NCI-H146 (cell line): ENCODE measurements at places on chromosomes 5 and 9.

- DNase-seq: no peak
Observed at GRCh38 chr5:8381972-8382371, 513.0 kb downstream of the MTRR start.

- DNase-seq: no peak
Observed at GRCh38 chr9:93898026-93898425, 57.1 kb downstream of the BARX1 start.

DNA sequence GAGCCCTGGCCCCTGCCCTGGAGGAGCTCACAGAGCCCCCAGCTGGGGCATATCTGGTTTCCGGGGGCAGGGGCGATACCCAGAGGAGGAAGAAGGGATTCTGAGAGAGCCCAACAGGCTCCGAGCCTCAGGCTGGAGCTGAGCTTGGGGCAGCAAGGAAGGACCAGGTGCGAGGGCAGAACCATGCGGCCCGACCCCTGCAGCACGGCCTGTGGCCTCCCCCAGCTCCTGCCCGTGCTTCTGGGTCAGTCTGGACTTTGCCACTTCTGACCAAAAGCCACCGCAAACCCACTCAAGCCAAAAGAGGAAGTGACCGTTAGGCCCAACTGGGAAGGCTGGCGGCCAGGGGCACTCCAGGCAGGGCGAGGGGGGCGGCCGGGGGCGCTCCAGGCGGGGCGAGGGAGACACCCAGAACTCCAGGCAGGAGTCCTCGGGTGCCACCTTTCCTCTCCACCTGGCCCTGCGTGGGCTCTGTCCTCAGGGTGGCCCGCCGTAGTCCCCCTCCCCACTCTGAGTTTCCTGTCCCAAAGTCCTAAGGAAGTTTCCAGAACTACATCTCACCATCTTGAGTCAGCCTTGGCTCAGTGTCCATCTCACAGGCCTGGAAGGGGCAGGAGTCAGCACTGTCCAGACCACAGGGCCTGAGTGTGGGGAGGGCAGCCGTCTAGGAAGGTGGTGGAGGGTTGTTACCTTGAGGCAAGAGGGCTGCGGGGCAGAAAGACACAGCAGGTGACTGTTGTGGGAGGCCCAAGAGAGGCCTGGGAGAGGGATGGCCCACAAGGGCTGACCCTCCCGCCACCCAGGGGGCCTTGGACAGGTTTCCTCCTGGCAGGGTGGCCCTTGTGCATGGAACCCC lies 946 bp upstream of the LTC4S start:
- DNase-seq: no peak

DNA sequence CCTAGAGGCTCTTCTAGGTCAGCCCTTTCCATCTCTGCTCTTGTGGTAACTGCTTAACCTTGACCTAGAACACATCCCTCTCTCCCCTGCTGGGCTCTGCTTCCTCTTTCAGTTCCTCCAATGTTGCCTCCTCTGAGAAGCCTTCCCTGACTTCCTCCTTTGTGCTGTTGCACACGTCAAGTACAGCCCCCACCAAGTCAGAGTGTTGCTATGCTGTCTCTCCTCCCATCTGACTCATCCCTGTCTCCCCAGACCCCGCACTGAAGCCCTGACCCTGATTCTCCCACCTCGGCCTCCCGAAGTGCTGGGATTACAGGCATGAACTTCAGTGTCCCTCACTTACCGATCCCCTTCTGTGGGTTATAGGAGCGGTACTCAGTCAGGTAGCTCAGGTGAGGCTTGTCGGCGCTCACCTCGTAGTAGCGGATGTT lies 10.4 kb upstream of the TRIM14 start:
- no peak for DNase-seq

DNA sequence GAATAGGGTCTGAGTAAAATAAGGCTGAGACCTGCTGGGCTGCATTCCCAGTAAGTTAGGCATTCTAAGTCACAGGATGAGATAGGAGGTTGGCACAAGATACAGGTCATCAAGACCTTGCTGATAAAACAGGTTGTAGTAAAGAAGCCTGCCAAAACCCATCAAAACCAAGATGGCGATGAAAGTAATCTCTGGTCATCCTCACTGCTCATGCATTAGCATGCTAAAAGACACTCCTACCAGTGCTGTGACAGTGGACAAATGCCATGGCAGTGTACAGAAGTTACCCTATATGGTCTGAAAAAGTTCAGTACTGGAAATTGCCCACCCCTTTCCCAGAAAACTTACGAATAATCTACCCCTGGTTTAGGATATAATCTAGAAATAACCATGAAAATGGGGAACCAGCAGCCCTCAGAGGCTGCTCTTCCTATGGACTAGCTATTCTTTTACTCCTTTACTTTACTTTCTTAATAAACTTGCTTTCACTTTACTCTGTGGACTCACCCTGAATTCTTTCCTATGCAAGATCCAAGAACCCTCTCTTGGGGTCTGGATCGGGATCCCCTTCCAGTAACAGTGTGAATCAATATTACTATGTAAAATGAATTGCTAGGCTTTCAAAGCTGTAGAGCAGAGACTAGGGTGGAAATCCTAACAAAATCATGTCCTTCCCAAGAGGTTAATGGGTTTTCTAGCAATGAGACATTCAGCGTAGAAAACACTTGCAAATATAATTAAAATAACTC lies 257.8 kb downstream of the KIAA0825 start:
- DNase-seq: no peak

- no peak for DNase-seq
Observed at GRCh38 chr5:39218482-39219402, 621 bp downstream of the FYB1 start.

GRCh38 chr5:108727236-108727650 lies 20.5 kb upstream of the FER start:
- DNase-seq: no peak

DNA sequence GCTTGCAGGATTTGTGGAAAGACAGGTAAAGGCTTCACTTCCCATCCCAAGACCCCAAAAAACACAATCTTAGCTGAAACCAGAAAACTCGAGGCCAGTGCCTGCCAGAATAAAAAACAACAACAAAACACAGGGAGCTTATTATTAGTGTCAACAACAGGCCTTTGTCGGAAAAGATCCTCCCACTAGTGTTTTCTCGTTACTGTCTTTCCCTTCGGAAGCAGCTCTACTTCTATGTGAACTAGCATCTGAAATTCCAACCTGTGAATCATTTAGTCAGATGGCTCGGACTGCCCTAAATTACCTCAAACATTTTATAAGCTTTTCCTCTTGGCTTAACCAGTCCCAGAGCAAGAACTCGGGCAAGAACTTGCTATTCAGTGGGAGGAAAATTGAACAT lies 122.2 kb upstream of the GNA14 start:
- DNase-seq: no peak

DNA sequence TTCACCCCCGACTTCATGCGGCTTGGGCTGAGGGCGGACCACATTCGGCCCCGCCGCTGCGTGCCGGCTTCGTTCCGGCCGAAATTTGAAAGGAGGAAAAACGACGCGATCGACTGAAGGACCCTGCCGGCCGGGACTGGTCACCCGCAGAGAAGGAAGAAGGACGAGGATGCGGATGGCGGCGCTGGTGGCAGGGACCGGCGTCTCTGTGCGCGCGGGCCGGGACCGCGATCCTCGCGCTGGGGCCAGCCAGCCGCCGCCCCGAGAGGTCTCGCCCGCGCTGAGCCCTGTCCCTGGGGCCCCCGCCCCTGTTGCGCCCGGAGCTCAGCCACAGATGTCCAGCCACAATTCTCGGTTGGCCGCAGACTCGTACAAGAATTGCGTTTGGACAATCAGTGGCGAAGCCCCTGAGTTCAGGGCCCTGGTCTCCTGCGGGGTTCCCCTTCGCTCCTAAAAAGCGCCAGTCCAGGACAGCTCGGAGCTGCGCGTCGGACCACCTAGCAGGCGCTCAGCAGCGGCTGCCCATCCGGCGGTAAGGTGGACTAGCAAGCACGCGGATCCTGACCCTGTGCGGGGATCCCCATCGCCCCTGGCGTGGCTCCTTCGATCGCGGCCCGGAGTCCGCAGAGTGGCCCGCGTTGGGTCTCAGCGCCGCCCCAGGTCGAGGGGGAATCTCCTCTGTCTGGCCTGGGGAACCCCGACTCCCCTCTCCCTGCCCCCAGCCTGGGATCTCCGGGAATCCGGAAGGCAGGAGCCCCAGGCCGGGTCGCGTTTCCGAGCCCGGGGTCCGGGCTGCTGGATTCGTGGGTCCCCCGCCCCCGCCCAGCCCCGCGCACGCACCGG lies 21.3 kb downstream of the URM1 start:
- no peak for DNase-seq

DNA sequence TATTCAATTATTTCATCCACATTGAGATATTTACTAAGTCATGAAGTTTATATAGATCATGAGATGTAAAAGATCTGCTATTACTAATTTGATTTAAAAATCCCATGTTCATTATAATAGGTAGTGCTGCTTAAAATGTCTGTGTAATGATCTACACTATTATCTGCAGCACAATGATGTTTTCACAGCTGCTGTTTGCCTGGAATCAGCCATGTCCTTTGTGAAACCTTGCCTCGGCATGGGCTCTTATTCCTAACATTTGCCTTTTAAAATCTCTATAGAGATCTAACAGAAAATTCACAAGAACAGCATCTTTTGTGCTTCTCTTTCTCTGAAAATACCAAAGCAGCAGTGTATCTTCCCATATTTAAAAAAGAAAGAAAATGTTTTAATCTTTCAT lies 444.6 kb downstream of the PTPRD start:
- DNase-seq: peak; percentile 96

GRCh38 chr5:168260353-168261226 lies 30.9 kb upstream of the WWC1 start:
- DNase-seq: no peak

GRCh38 chr9:135666534-135667462 lies 3.7 kb downstream of the LCN9 start:
- DNase-seq: no peak

DNA sequence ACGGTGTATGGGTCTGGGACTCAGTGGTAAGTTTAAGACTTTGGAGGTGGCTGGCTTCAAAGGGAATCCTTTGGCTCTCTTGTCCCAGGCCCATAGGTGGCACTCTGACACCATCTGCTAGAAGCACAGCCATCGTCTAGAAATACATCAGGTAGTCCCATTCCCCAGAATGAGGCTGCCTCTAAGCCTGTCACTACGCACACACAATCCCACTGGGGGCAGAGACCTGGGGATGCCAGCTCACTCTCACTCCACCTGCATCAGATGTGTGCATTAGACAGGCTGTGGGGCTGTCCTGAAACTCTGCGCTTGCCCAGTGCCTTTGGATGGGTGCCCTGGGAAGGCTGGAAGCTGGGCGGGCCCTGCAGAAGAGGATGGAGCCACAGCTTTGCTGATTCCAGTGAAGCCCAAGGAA lies 127.5 kb upstream of the PANK3 start:
- DNase-seq: no peak

GRCh38 chr9:805151-805550 lies 36.3 kb upstream of the DMRT1 start:
- DNase-seq: no peak

DNA sequence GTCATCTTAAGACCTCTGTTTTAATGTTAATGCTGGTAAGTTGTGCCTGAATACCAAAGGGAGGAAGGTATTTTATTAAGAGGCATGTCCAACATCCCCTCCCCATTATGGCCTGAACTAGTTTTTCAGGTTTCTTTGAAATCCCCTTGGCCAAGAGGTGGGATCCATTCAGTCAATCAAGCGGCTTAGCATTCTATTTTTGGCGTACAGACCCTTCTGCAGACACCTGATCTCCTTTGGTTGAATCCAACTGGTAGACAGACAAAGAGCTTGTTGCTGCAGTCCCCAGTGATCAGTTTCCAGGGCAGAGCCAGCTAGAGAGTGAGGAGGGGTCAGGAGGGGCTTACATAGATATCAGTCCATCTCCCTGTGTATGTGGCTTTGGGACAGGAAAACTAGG lies 7.9 kb upstream of the KCNMB1 start:
- no peak for DNase-seq

DNA sequence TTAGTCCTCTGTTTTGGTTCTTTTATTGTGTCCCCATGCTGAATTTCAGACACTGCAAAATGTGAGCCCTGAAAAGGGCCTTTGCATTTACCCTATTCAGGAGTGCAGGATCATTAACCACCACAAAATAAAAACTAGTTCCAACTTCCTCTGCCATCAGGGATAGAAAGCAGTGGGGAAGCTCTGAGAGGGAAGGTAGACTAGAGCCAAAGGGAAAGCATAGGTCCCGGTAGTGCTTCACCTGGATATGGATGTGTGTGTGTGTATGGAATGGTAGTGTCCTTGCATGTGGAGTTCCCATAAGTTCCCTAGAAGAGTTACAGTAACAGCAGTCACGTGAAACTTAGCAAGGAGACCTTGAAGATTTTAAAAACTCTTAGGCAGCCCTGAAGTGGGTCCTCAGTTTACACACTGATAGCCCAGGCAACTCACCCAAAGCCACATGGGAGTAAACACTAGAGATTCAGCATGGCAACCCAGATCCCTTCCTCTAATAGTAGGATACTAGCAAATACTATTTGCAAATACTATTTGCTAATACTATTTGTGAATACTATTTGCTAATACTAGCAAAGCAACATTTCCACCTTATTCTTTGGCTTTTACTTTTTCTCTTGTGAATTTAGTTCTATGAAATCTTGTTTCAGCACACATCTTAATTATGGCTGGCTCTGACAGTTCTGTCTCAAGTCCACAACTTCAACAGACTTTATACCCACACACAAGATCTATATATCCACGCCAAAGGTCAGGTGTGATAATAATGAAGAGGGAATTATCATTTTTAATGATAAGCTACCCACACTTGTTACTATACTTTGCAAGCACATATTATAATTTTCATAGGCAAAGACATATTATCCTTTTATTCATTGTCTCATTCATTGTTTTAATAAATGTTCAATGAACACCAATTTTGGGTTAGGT lies 70.4 kb upstream of the IFNE start:
- DNase-seq: no peak

- peak; percentile 79 for DNase-seq
Observed at GRCh38 chr5:74396913-74397622, 243.5 kb downstream of the ENC1 start.

DNA sequence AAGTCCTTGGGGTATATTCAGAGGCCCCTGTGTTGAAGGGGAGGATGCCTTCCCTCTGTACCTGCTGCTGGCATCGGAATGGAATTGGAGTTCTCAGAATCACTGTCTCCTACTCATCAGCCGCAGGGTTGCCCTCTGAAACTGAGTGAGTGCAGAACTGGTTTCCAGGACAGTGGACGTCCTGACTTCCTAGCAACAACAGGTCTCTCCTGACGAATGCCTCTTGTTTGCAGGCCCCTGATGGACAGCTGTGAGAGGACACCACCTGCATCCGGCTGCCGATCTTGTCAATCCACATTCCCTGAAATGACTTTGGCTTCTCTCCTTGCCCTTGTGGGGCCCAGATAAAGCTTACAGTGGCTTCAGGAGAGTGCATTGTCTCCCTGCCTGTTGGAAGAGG lies 274.5 kb downstream of the NSG2 start:
- no peak for DNase-seq

DNA sequence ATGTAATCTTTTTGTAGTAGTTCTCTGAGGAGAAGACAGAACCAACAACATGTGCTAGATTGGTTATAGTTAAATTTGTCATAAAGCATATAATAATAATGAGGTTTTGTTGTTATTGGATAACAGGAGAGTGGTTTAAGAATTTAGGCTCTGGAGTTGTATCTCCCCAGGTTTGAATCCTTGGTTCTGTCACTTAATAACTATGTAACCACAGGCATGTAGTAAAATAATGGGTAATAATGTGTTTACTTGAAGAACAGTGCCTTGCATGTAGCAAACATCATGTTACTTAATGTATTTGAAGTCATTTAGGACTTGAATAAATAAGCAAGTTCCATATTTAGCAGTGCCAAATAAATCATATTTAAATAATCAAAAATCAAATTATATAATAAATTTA lies 55.8 kb downstream of the NSD1 start:
- DNase-seq: no peak

GRCh38 chr9:107929443-107929842 lies 439.9 kb upstream of the KLF4 start:
- no peak for DNase-seq

- DNase-seq: no peak
Observed at GRCh38 chr9:131754846-131755245, 15.0 kb upstream of the RAPGEF1 start.
